Cardiac atrium fibroblast (primary cell): ENCODE measurements at places on chromosomes 2 and 18. TPM values are rescaled to one million over a fixed set of nuclear protein-coding genes. Genes with fewer than 3 reads are reported as not detected.

The C2orf78 gene
- total RNA-seq, result not detected in 2 replicates

The SRSF7 gene
- total RNA-seq, result 68.7 and 94.6 TPM in 2 replicates

The KHK gene
- 1.3 TPM in 1 of 2 replicates, not detected in the other for total RNA-seq

The PROKR1 gene
- not detected in 2 replicates for total RNA-seq

The CFC1 gene
- total RNA-seq, result not detected in 2 replicates
